ENCODE measurements at places on chromosomes 12 and 14. TPM values are rescaled to one million over a fixed set of nuclear protein-coding genes. Genes with fewer than 3 reads are reported as not detected.

DNA sequence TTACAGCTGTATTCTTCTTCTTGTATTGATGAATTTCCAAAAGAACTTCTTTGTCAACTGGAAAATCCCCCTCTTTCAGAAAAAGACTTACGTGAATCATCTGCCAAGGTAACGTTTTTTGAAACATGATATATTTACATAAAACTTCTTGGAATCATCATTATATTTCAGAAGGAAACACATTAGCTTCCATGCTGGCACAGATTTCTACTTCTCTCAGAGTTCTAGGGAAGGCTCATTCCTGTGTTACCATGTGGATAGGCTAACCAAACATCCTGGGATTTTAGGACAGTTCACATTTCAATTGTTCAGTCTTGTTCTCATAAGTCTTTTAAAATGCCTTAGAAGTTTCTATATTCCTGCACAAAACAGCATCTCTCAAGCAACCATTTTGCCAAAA lies 120.3 kb upstream of the NEDD1 start:
- DNase-seq = no peak

DNA sequence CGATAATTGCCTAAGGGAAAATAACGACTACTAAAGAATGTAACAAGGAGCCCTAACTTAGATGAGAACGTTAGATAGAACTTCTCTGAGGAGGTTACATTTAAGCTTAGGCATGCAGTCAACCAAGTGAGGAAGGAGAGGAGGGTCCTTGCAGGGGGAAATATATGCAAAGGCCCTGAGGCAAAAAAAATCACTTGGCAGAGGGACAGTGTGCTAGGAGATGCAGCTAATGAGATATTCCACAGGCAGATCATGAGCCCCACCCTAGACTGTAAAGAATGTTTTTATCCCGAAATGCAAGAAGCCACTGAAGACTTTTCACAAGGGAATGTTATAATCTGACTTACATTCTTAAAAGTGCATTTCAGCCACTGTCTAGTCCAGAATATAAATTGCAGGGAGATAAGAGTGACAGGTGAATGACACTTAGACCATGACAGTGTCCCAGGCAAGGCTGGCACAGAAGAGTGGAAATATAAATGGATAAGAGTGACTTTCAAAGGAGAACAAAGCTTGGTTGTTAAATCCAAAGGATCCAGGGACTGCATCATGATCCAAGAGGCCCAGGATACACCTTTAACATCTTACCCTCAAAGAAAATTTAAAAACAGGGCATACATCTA lies 61.0 kb downstream of the PPM1H start:
- DNase-seq = no peak

- DNase-seq = no peak
Measured at GRCh38 chr12:46491548-46491947, 119.0 kb upstream of the SLC38A2 start.

- DNase-seq = no peak
Measured at GRCh38 chr14:69423279-69423678, 24.8 kb downstream of the SLC39A9 start.

GRCh38 chr12:3604748-3605586 lies 114.0 kb downstream of the PRMT8 start:
- DNase-seq = peak; percentile 61

- no peak for DNase-seq
Measured at GRCh38 chr12:27965411-27965810, 7.1 kb downstream of the PTHLH start.

DNA sequence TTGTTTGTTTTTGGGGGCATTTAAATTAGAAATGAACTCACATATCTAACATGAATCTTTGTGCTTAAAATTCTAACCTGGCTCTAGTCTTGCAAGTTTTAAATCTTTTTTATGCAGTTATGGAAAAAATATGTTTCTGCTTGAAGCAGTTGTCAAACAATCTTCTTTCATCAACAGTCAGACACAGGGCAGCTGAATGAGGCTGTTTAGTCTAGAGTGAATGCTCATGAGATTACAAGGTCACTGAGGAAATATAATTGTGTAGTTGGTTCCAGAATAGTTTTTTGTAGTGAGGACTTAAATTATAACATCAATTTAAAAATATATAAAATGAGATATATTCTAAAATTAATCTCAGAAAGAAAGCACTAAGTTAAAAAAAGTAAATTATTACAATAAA lies 76.5 kb downstream of the TRMT5 start:
- DNase-seq = no peak

DNA sequence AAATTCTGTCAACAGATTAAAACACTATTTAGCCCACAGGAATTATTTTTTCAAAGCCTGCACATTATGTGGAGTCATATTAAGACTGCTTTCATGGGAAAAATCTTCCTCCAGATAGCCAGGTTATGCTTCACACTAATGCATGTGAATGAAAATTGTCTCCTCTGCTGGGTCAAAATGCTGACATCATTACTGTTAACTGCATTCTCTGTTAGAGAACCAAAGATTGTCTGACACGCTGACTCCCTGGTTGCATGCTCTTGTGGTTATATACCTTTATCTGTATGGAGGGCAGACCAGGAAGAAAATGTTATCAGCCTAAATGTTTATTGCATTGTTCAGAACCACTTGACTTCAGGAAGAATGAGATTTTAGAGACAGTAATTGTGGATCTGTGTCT lies 432.2 kb upstream of the MDGA2 start:
- no peak for DNase-seq

DNA sequence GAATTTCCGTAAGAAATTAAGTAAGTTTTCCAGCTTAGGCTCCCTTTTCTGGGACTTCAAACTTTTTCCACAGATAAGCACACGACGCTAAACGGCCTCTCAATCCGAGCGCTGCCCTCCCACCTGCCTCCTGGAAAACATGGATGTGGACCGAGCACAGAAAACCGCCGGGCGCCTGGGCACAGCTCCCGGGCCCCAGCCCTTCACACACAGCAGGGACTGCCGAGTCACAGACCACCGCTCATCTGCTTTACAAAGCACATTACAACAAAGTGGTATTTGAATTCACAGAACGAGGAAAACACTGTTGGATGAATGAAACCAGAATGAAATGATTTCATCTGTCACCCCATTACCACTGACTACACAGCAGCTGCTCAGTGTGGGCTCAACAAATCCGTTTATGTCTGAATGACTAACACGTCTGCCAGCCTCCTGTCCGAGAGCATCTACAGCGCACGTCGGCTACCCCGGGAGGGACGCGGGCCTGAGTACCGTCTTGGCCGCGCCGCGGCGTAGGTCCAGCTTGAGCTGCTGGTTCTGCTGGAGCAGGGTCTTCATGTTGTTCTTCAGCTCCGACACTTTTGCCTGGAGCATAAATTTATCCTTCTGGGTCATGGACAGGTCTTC lies 13.1 kb upstream of the ANKLE2 start:
- no peak for DNase-seq

DNA sequence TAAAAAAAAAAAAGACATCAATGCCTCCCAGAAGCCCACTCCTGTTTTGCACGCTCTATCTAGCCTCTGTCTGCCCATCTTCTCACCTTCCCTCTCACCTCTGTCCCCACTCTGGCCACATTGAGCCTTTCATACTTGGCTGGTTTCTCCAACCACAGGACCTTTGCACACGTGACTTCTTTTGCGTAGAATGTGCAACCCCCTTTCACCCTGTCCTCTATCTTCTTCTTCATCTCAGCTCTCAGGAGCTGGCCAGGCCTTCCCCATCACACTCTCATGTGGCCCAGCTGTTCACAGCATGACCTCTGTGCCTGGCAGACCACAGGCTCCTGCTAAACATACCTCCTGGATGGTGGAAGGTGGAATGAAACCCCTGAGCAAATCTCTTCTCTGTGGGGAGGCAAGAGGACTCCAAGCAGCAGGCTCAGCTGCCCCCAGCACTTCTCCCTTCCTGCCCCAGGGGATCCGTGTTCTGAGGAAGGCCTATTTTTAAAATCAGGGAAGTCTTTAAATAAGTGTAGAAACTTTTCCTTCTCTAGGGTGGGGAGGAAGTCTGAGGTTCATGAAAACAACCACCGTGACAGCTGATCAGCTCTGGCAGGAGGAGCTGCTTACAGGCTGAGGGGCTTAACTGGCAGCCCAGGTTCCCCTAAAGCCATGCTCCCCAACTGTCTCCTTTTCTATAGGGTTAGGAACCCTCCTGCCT lies 11.6 kb downstream of the HVCN1 start:
- no peak for DNase-seq

GRCh38 chr14:22979748-22980392 lies 2.5 kb downstream of the AJUBA start:
- no peak for DNase-seq

DNA sequence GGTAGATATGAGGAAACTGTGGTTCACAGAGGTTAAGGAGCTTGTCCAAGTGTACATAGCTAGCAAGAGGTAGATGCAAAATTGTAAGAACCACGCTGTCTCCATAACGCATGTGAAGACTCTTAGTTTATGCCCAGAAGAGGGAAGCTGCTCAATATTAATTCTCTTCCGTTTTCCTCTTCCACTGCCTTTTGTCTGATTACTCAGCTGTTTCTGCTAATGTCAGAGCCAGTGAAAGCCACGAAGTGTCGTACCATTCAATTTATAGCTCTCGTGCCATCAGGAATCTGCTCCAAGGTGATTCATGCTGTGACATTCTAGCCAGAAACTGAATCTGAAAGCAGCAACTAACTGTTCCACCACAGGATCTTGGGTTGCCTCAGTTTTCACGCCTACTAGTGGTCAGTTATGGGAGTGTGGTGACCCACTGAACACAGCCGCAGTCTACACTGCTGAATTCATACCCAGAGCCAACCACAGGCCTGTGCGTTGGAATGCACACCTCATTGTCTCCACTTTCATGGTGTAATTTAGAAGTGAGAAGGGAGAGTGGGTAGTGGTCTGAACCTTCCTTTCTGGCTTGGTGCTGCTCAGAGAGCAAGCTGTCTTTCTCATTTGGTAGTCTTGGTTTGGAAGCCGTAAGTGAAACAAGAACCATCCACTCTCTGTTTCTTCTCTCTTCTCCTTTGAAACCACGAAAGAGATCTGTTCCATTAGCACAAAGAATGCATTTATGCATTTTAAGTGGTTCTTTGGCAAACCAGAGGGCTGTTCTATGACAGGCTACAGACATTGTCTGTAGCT lies 74.2 kb upstream of the NAP1L1 start:
- peak; percentile 14 for DNase-seq

DNA sequence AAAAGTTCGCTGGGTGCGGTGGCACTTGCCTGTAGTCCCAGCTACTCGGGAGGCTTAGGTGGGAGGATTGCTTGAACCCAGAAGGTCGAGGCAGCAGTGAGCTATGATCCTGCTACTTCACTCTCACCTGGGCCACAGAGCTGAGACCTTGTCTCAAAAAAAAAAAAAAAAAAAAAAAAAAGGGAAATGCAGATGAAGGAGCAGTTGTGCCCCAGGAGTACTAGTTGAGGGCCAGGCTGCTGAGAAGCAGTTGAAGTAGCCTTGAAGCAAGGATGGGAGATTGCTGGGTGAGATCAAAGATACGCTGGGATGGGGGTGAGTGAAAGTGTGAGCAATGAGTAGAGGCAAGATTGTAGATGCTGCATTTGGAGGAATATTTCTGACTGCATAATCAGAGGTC lies 93.4 kb upstream of the DNM1L start:
- DNase-seq = no peak

DNA sequence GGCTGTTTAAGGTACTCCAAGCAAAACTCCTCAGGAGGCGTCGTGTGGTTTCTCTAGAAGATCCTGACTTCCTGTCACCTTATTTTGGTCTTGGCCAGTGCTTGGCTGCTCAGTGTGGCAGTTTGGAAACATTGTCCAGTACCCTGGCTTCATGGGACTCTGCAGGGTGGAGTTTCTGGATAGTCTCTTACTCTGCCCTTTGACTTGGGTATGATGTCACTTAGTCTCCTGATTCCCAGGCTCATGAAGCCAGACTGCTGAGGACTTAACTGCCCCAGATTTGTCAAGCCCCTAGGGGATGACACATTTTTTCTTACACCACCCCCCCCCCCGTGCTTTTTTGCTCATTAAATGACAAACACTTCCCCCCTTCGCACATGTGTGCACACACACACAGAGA lies 82.7 kb downstream of the ADCK1 start:
- no peak for DNase-seq

DNA sequence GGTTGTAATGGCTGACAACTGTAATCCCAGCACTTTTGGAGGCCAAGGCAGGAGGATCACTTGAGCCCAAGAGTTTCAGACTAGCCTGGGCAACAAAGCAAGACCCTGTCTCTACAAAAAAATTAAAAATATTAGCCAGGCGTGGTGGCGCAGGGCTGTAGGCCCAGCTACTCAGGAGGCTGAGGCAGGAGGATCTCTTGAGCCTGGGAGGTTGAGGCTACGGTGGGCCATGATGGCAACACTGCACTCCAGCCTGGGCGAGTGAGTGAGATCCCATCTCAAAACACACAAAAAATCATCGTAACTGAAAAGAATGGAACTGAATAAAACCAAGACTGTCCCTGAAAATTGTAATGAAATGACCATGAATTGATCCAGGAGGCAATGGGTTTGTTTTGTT lies 6.1 kb downstream of the CAMKK2 start:
- no peak for DNase-seq

DNA sequence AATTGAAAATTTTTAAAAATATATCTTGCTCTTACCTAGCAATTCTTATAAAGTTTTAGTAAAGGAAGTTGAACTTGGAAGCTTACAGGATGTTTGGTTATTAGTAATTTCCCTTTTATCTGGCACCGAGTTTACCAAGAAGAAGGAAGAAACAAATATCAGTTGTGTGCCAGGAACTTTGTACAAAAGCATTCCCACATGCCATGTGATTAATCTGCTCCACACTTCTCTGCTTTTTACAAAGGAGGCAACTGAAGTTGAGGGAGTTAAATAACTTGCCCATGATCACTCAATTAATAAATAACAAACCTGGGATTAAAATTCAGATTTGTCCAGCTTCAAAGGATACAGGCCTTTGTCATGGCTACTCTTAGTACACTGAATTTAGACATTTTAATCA lies 122.5 kb upstream of the BCAT1 start:
- no peak for DNase-seq

GRCh38 chr14:66284346-66284745 lies 201.8 kb upstream of the CCDC196 start:
- DNase-seq = no peak

The SERPINA3 gene
- 0.94 TPM for total RNA-seq

The ERP27 gene
- not detected for total RNA-seq

The ZNF10 gene
- 43.7 TPM for total RNA-seq

The SHMT2 gene
- total RNA-seq = 36.2 TPM

The CATSPERB gene
- 3.7 TPM for total RNA-seq

The STAT6 gene
- 4.7 TPM for total RNA-seq

The FOXM1 gene
- 1.1 TPM for total RNA-seq

The EPYC gene
- not detected for total RNA-seq

The TMEM19 gene
- total RNA-seq = 68.5 TPM

The MYO1H gene
- 0.16 TPM for total RNA-seq

The TAS2R46 gene
- total RNA-seq = 12.3 TPM

The ANO2 gene
- total RNA-seq = 3.6 TPM

The TRIAP1 gene
- total RNA-seq = 10.0 TPM

All from occipital lobe (tissue), 3 donors.